ENCODE measurements at places on chromosomes 2 and 18. TPM values are rescaled to one million over a fixed set of nuclear protein-coding genes. Genes with fewer than 3 reads are reported as not detected.

The DPP4 gene
- total RNA-seq: 23.9 TPM

DNA sequence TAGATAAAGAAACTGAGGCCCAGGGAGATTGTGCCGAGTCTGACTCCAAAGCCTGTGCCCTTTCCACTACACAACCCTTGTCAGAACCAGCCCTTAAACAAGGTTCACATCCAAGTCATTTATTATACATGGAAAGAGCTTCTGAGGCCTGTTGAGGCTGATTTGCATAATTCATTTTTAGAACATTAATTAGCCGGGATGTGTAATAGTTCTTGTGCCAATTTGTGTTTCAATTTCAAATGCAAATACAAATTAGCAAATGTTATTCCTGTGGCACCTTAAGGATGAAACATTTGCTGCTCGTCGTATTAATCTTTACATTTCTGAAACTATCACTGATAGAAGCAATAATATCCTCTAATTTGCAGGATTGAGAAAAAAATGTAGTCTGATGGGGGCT lies 174.9 kb downstream of the MYCN start:
- H3K27me3 ChIP-seq: no peaks in the 10 kb centered on the region
- H3K27ac ChIP-seq: no peak overlapping the region
- H3K4me1 ChIP-seq: no peaks in the 10 kb centered on the region
- no peak for DNase-seq

DNA sequence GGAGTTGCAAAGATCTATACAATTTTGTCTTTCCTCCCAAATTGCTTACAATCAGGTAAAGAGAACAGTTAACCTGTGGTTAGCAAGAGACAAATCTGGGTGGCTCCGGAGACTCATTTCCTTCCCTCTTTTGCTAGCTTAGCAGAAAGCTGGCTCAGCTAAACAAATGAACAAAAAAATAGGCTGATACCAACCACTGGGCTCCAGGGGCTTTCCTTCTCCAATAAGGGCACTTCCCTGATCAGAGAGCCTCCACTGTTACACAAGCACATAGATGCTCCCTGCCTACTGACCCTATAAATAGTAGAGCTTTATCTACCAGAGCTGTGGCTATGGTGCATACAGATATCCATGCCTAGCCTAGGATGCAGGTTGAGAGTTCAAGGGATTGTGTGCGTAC lies 90.1 kb upstream of the ARL5A start:
- no peaks in the 10 kb centered on the region for H3K36me3 ChIP-seq
- H3K4me3 ChIP-seq: no peak overlapping the region
- H3K4me1 ChIP-seq: no peaks in the 10 kb centered on the region
- H3K27ac ChIP-seq: no peak overlapping the region
- H3K27me3 ChIP-seq: no peaks in the 10 kb centered on the region
- no peak for DNase-seq

- H3K27ac ChIP-seq: no peak overlapping the region
- peak; percentile 72 for DNase-seq
- no peaks in the 10 kb centered on the region for H3K4me1 ChIP-seq
- no peaks in the 10 kb centered on the region for H3K36me3 ChIP-seq
Observed at GRCh38 chr2:19955544-19956422, 34.1 kb downstream of the WDR35 start.

The ERMN gene
- total RNA-seq: 0.71 TPM

The RETREG2 gene
- 33.6 TPM for total RNA-seq

GRCh38 chr2:46032996-46033395 lies 264.2 kb upstream of the EPAS1 start:
- DNase-seq: no peak
- H3K27ac ChIP-seq: no peak overlapping the region
- H3K27me3 ChIP-seq: no peaks in the 10 kb centered on the region
- no peaks in the 10 kb centered on the region for H3K4me1 ChIP-seq

DNA sequence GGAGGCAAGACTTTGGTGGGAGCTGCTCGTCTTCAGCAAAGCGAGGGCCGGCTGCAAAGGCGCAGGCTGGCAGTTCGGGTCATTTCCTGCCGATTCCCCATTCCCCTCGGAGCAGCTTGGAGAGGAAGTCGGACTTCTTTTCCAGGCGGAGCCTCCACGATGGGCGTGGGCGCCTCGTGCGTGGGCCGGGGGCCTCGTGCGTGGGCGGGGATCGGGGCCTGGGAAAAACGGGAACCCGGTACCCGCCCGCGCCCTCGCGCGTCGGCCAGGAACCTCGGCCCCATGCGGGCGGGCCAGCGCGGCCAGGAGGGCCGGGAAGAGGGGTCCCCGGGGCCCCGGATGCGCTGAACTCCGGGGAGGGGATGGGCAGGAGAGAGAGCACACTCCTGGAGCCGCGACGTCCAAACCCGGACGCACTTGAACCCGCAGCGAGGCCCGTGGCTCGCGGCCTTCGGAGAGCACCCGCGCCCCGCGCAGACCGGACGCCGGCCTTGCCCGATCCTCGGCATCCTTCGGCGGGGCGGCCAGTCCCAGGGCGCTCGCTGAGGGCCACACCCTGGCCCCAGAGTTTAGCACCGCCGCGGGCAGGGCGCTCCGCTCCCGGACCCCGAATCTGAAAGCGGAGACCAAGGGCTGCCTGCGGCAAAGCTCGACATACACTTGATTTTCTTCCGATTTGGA lies 368.4 kb downstream of the MTX2 start:
- H3K27ac ChIP-seq: no peak overlapping the region
- H3K4me3 ChIP-seq: peak overlapping the region; percentile 29
- DNase-seq: no peak

DNA sequence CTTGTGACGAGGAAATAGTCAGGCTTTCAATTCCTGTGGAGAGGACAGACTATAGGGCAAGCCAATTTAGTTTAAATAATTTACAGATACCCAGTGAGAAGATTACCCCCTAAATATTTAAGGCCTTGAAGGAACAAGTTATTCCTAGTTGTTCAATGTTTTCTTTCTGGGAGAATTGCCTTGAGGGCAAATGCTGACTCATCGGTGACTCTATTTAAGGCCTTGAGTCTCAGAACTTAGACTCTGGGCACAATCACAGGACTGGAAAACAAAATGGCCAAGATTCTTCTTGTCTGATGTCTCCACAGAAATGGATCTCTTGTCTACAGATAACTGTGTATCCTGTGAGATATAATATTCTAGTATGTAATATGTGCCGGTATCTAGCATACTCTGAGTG lies 467.1 kb downstream of the SUCLG1 start:
- no peaks in the 10 kb centered on the region for H3K4me1 ChIP-seq
- no peaks in the 10 kb centered on the region for H3K27me3 ChIP-seq
- H3K27ac ChIP-seq: no peak overlapping the region
- DNase-seq: no peak
- H3K36me3 ChIP-seq: no peaks in the 10 kb centered on the region
- H3K4me3 ChIP-seq: no peak overlapping the region

DNA sequence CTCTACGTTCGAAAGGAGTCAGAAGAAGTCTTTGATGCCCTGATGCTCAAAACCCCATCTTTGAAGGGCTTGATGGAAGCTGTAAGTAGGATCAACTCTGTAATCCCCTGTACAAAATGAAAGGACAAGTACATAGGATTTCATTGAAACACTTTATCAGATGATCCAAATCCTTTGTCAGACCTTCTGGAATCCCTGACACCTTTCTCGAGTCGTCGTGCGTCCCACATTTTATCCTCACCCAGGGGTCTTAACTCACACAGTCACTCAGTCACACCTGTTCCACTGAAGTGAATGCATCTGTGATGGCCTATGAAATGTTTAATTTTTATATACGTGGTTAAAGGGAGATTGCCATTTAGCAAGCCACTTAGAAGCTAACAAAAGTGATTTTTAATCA lies 44.8 kb downstream of the GRHL1 start:
- H3K36me3 ChIP-seq: no peaks in the 10 kb centered on the region
- H3K4me3 ChIP-seq: no peak overlapping the region

The B4GALT6 gene
- total RNA-seq: 9.5 TPM

The ABCB11 gene
- total RNA-seq: 0.05 TPM

DNA sequence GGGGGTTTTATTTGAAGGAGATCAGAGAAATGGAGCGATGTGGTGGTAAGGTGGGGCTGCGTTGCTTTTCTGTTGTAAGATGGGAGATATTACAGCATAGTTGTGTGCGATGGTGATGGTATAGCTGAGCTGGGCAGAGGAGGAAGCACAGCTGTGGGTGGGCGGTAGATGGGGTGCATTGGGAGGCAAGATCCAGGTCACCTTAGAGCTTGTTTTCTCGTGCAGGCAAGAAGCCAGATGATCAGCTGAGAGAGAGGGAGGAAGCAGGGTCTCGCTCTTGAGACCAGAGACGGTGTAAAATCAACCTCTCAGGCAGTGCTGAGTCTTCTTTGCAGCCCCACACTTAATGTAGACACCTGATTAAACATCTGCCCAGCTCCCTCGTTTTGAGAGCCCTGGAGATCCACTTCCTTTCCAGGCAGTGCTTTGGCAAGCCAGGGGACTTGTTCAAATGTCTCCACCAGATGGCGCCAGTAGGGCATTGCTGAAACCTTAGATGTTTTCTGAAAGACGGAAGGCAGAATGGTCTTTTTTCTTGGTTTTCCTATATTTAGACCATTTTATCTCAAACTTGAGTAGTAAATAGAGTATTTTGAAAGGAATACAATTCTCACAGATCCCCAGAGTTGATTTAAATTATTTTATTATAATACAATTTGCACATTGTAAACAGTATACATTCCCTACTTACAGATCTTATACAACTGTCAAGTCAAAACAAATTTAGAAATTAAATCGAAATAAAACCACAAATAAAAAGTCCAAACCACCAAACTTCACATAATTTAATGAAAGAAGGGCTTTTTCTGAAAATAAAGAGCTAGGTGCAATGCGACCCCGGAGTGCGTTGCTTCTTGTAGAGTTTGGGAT lies 21.1 kb upstream of the LYPD6B start:
- peaks cover 3% of the 10 kb centered on the region for H3K27me3 ChIP-seq
- H3K4me1 ChIP-seq: peaks cover 2% of the 10 kb centered on the region
- no peak overlapping the region for H3K4me3 ChIP-seq
- H3K36me3 ChIP-seq: no peaks in the 10 kb centered on the region
- no peak overlapping the region for H3K27ac ChIP-seq
- DNase-seq: peak; percentile 75

DNA sequence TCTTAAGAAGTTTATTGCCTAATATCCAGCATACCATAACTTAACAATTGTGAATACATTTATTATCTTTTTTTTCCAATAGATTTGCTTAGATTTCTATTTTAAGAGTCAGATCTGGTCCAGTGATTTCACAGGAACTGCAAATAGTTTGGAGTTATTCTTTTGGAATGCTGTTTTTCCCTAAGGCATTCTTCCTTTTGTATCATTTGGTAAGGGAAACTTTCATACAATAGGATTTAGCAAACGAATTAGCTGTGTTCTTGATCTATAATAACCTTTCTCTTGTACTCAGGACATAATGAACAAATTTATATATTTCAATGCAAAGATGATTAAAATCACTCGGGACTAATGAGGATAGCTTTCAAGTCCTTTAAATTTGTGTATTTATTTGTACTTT lies 201.6 kb downstream of the ERBB4 start:
- DNase-seq: no peak
- H3K27me3 ChIP-seq: no peaks in the 10 kb centered on the region
- no peaks in the 10 kb centered on the region for H3K36me3 ChIP-seq

DNA sequence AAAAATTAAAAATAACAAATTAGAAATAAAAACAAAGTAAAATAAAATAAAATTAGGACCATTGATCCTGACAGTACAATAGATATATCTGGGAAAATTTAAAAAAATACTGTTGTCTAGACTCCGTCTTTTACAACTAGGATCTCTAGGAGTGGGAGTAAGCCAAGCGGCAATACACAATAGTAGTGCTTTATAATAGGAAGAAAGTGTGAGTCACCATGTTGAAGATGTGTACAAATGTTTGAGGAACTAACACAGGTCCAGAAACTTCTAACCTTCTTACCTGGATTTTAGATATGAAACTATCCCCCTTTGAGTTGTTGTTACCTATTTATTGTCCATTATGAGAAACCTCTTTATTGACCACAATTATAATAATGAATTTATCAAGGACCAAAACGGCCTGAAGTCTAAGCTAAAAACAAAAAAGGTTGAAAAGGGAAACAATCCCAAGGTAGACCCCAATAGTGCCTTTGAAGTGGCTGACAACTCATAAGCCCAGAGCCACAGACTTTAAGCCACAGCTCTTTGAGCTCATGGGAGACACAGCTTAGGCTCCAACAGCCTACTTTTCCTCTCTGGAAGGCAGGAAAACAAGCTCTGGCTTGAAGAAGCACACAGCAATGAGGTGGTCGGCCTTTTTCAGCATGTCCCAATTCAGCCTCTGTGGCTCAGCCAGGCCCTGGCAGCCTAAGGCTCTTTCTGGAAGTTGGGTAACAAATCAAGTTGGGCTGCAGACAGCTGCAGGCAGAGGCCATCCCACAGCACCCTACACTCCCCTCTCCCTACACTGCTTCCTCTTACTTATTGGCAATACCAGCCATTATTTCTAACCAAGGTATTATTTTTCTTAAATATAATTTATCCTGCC lies 62.9 kb downstream of the AQP4 start:
- no peaks in the 10 kb centered on the region for H3K36me3 ChIP-seq
- H3K4me1 ChIP-seq: no peaks in the 10 kb centered on the region
- H3K27ac ChIP-seq: no peak overlapping the region
- H3K4me3 ChIP-seq: no peak overlapping the region
- no peak for DNase-seq
- no peaks in the 10 kb centered on the region for H3K27me3 ChIP-seq

- no peaks in the 10 kb centered on the region for H3K36me3 ChIP-seq
- H3K4me3 ChIP-seq: no peak overlapping the region
- no peaks in the 10 kb centered on the region for H3K27me3 ChIP-seq
Observed at GRCh38 chr2:12637754-12638153, 79.0 kb upstream of the TRIB2 start.

- H3K27me3 ChIP-seq: no peaks in the 10 kb centered on the region
- H3K36me3 ChIP-seq: no peaks in the 10 kb centered on the region
- no peak for DNase-seq
- H3K4me3 ChIP-seq: no peak overlapping the region
- H3K27ac ChIP-seq: peak overlapping the region; percentile 35
Observed at GRCh38 chr2:9548506-9548905, 7.1 kb downstream of the ADAM17 start.

DNA sequence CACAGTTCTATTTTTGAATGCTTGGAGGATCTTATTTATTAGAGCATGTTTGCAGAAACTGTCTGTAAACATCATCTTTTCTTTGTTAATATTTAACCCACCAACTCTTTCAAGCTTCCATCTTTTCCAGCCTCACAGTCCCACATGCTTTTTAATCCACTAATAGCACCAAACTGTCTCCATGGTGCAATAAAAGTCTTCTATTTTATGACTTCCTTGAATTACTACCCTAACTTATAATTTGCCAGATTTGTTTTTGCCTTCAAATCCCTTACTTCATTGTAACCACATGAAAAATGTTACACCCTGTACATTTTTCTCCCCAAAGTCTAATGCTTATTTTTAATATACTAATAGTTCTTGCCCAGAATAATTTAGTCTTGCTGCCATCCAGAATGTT lies 792.6 kb downstream of the PLCL1 start:
- no peak for DNase-seq
- no peaks in the 10 kb centered on the region for H3K36me3 ChIP-seq
- no peaks in the 10 kb centered on the region for H3K4me1 ChIP-seq
- H3K27me3 ChIP-seq: no peaks in the 10 kb centered on the region

- DNase-seq: no peak
- H3K4me1 ChIP-seq: no peaks in the 10 kb centered on the region
- H3K27me3 ChIP-seq: no peaks in the 10 kb centered on the region
Observed at GRCh38 chr18:25842665-25843064, 247.7 kb downstream of the SS18 start.
